ENCODE measurements at places on chromosomes 3 and 15. TPM values are rescaled to one million over a fixed set of nuclear protein-coding genes. Genes with fewer than 3 reads are reported as not detected.

ZNF80 gene
- not detected for total RNA-seq

C3orf52 gene
- total RNA-seq: 23.6 TPM

KLF15 gene
- total RNA-seq: 36.3 TPM

CAMKV gene
- total RNA-seq: not detected

KLHL40 gene
- total RNA-seq: not detected

GATM gene
- 8.8 TPM for total RNA-seq

- DNase-seq: no peak
These were observed 156.1 kb downstream of the FBLN2 start for GRCh38 chr3:13705051-13705450.

GRCh38 chr15:66564136-66565041 lies 1.4 kb downstream of the LCTL start:
- no peak for DNase-seq

GRCh38 chr3:31275038-31275572 lies 257.6 kb upstream of the STT3B start:
- no peak for DNase-seq

DNA sequence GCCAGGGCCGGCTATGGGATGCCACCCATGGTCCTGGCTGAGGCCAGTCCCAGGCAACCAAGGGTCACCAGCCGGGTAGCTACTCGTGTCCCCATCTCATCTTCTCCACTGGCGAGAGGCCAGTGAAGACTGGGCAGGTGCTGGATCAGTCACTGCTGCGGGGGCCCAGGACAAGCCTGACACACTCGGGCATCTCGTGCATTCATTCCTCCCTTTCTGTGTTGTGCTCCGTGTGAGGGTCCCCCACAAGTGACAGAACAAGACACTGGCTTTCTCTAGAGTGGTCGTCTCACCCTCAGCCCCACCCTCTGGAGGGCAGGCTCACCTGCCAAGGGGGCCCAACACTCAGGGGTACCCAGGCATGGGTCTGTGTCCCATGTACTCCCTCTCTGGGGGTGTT lies 48.4 kb downstream of the ROPN1B start:
- DNase-seq: no peak

DNA sequence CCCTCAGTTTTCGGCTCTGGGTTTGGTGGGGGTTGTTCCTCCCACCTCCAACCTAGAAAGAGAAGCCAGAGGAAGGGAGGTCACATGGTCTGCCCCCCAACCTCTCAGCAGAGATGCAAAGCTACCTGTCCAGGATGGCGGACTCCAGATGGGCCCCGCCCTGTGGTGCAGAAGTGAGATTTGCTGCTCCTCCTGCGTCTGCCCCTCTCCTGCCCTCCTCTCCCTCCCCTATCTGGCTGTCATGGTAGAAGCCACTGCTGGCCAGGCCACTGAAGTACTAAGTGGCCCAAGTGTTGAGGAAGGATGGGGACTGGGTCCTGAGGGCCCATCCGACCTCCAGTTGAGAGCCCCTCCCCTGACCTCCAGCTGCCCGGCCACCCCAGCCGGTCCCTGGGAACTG lies 2.1 kb upstream of the SEMA3B start:
- DNase-seq: no peak

- DNase-seq: no peak
These were observed 146.6 kb downstream of the FEZF2 start for GRCh38 chr3:62226601-62227339.

DNA sequence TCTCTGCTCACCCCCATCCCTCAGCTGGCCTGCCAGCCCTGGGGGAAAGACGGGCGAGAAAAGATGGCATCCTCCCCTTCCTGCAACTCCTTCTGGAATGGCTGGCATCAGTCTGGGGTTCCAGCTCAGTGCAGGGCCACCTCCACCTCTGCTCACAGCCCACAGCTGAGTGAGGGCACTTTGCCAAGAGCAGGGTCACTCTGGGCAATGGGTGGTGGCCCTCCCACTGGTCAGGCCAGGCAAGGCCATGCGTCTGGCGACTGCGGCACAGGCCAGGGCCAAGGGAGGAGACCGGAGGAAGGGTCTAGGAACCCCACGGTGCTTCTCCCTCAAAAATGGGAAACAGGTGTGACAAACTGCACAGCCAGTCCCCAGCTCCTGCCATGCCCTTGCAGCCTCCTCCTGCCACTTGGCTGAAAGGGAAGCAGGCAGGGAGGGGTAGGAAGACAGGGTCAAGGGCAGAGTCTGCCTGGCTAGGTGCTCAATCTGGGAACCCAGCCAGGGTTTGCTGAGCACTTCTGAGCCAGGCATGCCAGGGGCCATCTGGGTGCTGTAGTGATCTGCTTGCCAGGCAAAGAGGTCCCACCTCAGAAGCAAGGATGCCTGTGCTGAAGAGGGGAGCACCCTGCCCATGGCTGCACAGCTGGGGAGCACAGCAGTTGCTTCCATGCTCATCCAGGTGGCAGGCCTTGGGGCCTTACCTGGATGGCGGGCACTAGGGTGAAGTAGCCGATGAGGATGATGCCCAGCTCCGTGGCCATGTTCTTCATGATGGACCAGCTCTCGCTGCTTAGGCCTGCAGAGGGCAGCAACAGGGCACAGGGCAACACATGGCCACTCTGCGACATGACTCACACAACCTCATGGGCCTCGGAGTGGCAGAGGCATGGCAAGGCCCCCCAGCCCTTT lies 41.2 kb downstream of the PTPN23 start:
- DNase-seq: no peak

All from breast epithelium (tissue), 4 donors.